ENCODE measurements at places on chromosomes 2 and 18.

DNA sequence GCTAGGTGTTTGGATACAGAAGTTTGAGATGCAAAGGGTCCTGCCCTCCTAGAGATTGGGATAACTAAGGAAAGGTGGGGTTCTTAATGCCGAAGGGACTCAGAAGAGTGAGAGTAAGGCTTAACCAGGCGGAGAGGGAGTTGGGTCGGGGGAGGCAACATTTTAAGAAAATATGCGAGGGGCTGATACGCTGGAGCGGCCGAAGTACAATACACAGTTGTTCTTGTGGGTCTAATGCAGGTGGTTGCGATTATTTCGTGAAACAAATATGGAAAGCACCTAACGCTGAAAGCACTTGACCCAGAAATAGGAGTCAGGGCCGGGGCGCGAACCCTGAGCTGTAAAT, 344 bp upstream of the MRPL33 start:
- H3K36me3 ChIP-seq = no peaks in the 10 kb centered on the region
- H3K4me1 ChIP-seq = peaks cover 14% of the 10 kb centered on the region
- H3K27me3 ChIP-seq = no peaks in the 10 kb centered on the region
- H3K4me3 ChIP-seq = peak overlapping the region; percentile 84
- DNase-seq = no peak

- H3K27me3 ChIP-seq = no peaks in the 10 kb centered on the region
- no peak for DNase-seq
- H3K4me1 ChIP-seq = no peaks in the 10 kb centered on the region
- no peaks in the 10 kb centered on the region for H3K36me3 ChIP-seq
- no peak overlapping the region for H3K4me3 ChIP-seq
- H3K27ac ChIP-seq = no peak overlapping the region
Observed at GRCh38 chr2:104109356-104109755, 744.6 kb upstream of the POU3F3 start.

- H3K36me3 ChIP-seq = no peaks in the 10 kb centered on the region
- H3K27ac ChIP-seq = peak overlapping the region; percentile 14
- no peaks in the 10 kb centered on the region for H3K4me1 ChIP-seq
- peaks cover 5% of the 10 kb centered on the region for H3K27me3 ChIP-seq
- no peak for DNase-seq
- H3K4me3 ChIP-seq = peak overlapping the region; percentile 40
Observed at GRCh38 chr18:55780586-55781071, 192.6 kb upstream of the TCF4 start.

GRCh38 chr18:12327510-12328178, 19.6 kb downstream of the TUBB6 start:
- H3K27ac ChIP-seq = no peak overlapping the region
- peaks cover 39% of the 10 kb centered on the region for H3K36me3 ChIP-seq
- peaks cover 5% of the 10 kb centered on the region for H3K4me1 ChIP-seq
- H3K27me3 ChIP-seq = no peaks in the 10 kb centered on the region

GRCh38 chr2:98634406-98635092, 26.2 kb downstream of the UNC50 start:
- no peak overlapping the region for H3K27ac ChIP-seq
- H3K4me1 ChIP-seq = no peaks in the 10 kb centered on the region
- H3K27me3 ChIP-seq = no peaks in the 10 kb centered on the region
- no peak overlapping the region for H3K4me3 ChIP-seq
- H3K36me3 ChIP-seq = peaks cover 15% of the 10 kb centered on the region

DNA sequence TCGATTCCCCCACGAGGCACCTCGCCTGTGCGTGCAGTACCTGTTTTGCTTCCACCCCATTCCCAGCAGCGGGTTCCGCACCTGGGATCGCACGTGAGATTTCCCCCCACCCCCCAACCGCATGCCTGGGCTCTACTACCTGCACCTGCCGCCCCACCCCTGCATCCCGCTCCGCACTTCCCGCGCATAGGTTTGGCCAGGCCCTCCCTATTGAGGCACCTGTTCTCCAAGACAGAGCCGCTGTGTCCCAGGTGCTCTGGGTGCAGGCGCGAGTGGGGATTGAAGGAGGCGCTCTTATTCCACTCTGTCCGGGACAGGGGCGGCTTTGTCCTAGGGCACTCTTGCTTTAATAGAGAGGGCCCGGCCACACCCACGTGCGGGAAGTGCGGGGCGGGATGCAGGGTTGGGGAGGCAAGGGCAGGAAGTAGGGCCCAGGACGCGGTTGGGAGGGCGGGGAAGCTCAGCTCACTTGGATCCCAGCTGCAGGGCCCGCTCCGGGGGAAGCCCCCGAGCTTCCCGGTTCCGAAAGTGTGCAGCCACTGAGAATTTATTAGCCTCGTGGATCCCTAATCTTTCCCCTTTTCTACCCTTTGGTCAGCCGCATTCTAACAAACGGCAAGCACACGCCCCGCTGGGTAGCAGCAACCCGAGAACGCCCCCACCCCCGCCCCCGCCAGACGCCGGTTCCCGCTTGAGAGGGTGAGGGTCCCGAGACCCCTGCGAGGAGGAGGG, 670 bp upstream of the MOCOS start:
- peak; percentile 62 for DNase-seq
- peak overlapping the region; percentile 86 for H3K4me3 ChIP-seq
- no peak overlapping the region for H3K27ac ChIP-seq
- no peaks in the 10 kb centered on the region for H3K36me3 ChIP-seq

DNA sequence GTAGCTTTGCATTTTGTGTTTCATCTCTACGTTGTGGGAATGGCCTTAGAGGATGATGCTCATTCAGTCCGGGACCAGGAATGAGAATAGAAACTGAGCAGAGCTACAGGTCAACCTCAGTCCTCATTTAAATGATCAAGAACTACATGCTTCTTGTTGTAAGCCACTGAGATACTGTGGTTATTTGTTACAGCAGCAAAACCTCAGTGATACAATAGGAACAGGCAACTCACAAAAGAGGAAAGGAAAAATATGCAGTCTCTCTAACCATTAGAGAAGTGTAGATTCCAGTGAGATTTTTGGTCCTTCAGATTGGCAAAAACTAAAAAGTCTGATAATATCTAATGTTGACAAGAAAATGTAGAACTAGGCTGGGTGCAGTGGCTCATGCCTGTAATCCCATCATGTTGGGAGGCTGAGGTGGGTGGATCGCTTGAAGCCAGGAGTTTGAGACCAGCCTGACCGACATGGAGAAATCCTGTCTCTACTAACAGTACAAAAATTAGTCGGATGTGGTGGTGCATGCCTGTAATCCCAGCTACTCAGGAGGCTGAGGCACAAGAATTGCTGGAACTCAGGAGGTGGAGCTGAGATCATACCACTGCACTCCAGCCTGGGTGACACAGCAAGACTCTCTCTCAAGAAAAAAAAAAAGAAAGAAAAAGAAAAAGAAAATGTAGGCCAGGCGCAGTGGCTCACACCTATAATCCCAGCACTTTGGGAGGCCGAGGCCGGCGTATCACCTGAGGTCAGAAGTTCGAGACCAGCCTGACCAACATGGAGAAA, 13.3 kb downstream of the CHCHD5 start:
- H3K27me3 ChIP-seq = no peaks in the 10 kb centered on the region
- H3K4me1 ChIP-seq = no peaks in the 10 kb centered on the region
- DNase-seq = no peak
- H3K36me3 ChIP-seq = no peaks in the 10 kb centered on the region
- H3K4me3 ChIP-seq = no peak overlapping the region

DNA sequence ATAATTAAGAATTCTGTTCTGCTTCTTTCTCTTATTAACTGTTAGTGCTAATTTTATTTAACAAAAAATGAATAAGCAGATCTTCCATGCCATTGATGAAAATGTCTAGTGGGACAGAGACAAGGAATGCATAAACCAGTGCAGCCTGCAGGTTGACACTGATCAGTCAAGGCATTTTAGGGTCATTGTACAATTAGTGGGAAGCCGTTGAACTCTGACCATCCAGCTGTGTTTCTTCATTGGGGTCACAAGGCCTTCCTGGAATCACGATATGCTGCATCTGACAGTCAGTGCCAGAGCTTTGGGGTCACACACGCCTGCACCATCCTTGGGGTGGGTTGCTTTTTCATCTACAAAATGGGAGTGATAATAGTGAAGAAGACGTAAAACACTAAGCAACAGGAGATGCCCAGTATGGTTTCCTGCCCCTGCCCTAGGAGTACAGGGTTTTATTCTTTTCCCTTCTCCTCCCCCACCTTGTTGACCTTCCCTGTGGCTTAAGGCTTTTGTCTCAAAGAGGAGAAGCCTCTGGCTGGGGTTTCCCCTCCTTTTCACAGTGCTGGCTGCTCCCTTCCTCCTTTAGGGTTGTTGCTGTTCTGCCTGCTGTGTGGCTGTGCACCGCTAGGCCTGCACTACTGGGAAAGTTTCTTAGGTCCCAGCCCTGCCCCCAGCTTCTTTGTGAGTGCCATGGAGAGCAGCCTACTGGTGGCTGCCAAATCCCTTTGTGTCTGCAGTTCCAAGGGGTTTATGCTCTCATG, 245.6 kb downstream of the TPGS2 start:
- no peaks in the 10 kb centered on the region for H3K27me3 ChIP-seq
- no peak for DNase-seq
- H3K4me1 ChIP-seq = no peaks in the 10 kb centered on the region
- no peak overlapping the region for H3K4me3 ChIP-seq

All from kidney (tissue), 22 donors.